Lower lobe of right lung (tissue), 2 donors: ENCODE measurements at places on chromosomes 7 and 10. TPM values are rescaled to one million over a fixed set of nuclear protein-coding genes. Genes with fewer than 3 reads are reported as not detected.

DNA sequence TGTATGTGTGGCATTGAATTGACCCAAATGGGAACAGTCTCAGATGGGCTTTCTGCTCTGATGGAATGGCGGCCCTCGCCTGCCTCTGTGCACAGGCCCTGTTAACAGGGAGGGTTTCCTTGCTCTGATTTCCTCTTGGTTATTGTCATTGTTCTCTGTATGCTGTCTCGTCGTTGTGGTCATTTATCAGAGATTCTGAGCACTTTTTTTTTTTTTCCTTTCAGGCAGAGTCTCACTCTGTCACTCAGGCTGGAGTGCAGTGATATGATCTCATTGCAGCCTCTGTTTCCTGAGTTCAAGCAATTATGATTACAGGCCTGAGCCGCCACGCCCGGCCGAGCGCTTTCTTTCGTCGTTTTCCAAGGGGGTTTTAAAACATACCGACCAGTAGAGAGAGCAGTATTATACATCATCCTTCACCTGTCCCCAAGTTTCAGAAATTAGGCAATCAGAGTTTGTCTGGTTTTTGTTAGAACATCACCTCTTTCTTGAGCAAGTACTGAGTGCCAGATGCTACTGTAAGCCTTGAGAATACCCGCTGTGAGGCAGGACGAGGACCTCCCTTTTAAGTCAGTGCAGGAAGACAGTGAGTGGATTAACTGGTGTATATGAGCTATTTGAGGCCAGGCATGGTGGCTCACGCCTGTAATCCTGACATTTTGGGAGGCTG is 6.5 kb downstream of the CHST12 start:
- DNase-seq = no peak

GRCh38 chr7:135195968-135196629 is 15.2 kb downstream of the WDR91 start:
- DNase-seq = no peak

DNA sequence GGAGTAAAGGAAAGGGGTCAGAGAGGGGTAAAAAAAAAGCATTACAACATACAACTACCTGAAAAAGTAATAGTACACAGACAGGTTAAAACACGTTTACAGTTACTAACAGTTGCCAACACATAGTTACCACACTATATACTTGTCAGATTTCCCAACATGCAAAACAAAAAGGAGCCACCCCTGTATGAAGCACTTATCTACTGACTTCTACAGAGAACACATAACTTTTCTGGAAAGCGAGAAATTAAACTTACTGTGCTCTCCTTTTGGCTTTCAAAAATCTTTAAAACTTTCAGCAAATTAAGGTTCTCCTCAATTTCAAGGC is 2.1 kb downstream of the ABI1 start:
- DNase-seq = no peak

ANKMY2 gene
- 13.9 TPM for total RNA-seq

ALOX5 gene
- total RNA-seq = 222 TPM

PRKRIP1 gene
- 20.3 TPM for total RNA-seq

HOGA1 gene
- 1.1 TPM for total RNA-seq

- DNase-seq = no peak
Measured at GRCh38 chr10:43393606-43394360, 15.2 kb downstream of the HNRNPF start.

ATP6V0A4 gene
- total RNA-seq = 1.7 TPM

DNA sequence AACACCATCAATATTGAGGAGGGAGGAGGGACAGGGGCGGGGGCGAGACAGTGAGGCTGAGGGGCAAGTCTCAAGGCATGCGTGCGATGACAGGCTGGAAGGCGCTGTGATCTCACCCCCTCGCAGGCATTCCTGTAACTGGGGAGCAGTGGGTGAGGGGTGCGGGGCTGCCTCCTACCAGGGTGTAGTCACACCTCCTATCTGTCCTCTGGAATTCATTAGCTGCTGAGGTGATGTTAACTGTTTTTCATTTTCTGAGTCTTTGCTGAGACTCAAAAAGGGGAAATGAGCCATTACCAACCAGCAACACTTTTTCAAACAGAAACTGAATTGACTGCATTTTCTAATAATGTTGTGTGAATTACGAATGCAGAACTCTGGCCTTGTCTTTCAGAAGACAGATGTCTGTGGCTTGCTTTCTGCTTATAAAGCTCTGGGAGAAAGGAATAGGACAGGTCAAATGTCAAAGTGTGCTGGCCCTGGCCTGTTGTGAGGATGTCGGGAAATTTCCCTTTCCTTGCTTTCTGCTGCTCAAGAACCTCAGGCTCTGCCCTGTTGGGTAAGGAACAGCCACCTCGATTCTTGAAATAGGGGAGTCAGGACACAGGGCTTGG is 23.7 kb upstream of the CDH23 start:
- no peak for DNase-seq

EN2 gene
- not detected for total RNA-seq

OR2A5 gene
- not detected for total RNA-seq

NUTM2E gene
- not detected for total RNA-seq

DNA sequence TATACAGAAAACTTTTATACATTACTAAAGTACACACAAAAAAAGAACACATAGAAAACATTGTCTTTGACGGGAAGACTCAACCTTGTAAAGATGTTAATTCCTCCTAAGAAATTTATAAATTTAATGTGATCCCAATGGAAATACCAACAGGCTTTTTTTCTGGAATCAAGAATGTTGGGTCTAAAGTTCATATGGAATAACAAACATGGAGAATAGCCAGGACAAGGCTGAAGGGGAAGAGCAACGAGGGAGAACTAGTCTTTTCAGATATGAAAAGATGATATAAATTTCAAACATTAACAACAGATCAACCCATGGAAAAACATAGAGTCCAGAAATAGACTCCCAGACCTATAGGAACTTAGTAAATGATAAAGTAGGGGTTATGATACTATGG is 19.8 kb downstream of the HIPK2 start:
- no peak for DNase-seq

- DNase-seq = no peak
Measured at GRCh38 chr7:121062671-121063279, 74.3 kb downstream of the CPED1 start.
